ENCODE measurements at places on chromosomes 13 and 19.
A peak's percentile ranks its signal among the peaks of the same experiment; 100 is the strongest.

GRCh38 chr19:34490141-34490766, 8.7 kb downstream of the WTIP start:
- DNase-seq: no peak

GRCh38 chr19:10520652-10521318, 3.5 kb upstream of the S1PR5 start:
- DNase-seq: peak; percentile 95

DNA sequence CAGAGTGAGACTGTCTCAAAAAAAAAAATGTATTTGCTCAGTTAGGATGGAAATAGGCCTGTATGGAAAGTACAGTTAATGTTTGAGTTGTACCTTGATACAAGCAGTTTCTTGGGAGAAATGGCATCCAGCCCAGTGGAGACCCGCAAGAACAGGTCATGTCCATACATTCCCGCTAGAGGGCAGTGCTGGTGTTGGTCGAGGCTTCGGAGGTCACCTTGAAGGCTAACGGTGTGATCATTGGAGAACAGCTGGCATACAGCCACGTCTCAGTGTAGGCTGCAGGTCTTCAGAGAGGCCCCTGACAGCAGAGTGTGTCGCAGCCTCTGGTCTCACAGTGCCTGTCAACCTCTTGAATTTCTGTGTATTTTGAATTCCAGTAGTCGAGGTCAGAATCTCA, 7.5 kb downstream of the ZNF610 start:
- DNase-seq: peak; percentile 20

GRCh38 chr13:29522044-29522685, 73.3 kb downstream of the SLC7A1 start:
- no peak for DNase-seq

DNA sequence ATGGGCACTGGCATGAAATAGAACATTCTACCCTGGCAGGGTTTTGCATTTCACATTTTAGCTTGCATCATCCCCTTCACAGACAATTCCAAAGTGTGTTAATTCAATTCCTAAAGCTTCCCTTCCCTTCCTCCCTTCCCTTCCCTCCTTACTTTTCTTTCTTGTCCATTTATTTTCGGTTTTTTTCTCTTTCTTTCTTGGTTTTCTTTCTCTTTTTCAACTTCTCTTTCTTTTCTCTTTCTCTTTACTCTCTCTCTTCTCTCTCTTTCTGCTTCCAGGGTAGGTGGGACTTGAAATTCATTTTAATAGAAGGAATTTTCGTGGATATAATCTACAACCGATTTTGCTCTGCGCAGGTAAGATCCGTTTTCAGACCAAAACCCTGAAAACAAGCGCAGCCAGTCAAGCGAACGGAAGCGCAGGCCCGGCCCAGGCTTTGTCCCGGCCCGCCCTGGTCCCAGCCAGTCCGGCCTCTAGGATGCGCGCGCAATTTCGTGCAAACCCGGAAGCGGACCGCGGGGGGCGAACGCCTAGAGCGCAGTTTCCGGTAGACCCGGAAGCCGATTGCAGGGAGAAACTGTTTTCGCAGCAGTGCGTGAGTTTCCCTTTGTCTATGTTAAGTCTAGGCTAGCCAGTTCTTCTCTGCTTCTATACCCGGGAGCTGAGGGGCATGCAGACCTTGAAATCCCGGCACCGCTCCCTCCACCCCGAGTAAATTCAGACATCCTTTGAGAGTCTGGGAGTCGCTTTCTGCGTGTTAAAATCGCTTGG, at the start of gene ZNF528:
Gene ZNF528 (plus strand): TSS at position 540 of the 771 bp plus-strand sequence. CDS start 4,165 bp downstream, outside the sequence.
- DNase-seq: peak; percentile 94

- no peak for DNase-seq
Observed at GRCh38 chr13:72523593-72523992, 203.8 kb downstream of the MZT1 start.

DNA sequence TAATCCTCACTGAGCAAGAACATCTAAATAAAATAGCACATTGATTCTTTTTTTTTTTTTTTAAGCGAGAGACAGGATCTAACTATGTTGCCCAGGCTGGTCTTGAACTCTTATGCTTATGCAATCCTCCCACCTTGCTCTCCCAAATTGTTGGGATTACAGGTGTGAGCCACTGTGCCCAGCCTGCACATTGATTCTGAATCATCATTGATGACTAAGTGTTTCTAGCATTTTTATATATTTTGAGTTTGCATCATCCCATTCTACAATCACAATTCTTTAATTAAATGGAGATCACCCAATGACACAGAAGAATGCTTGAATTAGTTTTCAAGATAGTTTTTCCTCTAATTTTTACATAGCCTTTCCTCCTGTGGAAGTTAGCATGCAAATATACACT, 354.1 kb downstream of the KLF5 start:
- DNase-seq: peak; percentile 87

DNA sequence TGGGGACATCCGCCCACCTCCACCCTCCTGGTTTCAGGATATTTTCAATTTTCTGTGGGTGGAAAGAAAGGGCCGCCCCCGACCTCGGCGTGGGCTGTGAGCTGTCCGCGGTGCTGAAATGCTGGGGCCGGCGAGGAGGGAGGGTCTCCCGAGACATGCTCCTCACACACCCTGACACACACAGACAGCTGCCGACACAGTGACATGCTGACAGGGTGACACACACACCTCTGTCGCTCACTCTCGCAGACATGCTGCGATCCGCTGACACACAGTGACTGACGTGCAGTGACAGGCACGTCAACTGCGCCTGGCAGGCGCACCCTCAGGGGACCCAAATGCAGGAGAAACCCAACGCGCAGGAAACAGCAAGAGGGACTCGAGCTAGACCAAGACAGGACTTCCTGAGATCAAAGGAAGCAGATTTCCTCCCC, 25.1 kb upstream of the MEIS3 start:
- no peak for DNase-seq

GRCh38 chr13:35159041-35159440, 217.0 kb downstream of the NBEA start:
- DNase-seq: no peak

DNA sequence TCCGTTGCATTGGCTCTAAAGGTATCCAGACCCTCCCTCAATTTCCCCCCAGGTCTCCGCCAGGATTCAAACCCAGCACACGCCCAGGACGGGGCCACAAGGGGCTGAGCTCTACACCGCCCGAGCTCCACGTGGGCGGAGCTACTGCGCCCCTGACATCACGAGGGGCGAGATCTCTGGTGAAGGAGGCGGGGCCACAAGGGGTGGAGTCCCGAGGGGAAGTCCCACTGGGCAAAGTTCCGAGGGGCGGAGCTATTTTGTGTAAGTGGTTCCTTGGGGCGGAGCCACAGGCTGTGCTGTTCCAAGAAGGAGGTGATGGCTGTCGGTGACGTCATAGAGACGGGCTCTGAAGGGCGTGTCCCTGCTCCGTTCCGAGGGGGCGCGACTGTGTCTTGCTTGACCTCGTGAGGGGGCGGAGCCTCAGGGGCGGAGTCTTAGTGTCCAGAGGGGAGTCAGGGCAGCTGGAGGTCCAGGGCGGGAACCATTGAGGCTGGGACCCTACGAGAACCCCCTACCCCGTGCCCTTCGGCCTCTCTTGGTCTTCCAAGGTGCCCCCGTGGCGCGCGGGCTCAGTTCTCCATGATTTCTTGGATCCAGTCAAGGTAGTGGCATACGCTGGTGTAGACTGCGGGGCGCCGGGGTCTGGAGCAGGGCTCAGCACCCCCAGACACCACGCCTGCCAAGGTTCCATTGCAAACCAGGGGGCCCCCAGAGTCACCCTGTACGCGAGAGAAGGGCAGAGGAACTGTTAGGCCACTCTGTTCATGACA, 1.3 kb upstream of the KLK8 start:
- peak; percentile 16 for DNase-seq

- peak; percentile 34 for DNase-seq
Observed at GRCh38 chr13:107119989-107120881, 552.3 kb upstream of the ARGLU1 start.

DNA sequence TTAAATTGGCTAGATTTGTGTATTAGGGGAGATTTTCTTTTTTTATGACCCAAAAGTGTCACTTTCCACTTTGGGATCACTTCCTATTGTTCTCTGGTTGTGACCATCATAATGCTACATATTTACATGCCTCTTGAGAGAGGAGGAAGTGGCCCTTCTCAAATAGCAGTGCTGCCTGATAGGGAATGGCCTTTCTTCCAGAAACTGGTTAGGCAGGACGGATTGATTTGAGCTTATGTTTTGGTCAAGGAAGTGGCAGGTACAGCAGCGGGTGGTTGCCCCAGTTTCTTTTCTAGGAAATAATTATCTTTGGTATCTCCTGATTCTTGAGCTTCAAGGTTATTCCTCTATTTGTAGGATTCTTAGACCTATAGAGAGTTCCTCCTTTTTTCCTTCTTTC, 21.9 kb upstream of the WTIP start:
- DNase-seq: peak; percentile 31

DNA sequence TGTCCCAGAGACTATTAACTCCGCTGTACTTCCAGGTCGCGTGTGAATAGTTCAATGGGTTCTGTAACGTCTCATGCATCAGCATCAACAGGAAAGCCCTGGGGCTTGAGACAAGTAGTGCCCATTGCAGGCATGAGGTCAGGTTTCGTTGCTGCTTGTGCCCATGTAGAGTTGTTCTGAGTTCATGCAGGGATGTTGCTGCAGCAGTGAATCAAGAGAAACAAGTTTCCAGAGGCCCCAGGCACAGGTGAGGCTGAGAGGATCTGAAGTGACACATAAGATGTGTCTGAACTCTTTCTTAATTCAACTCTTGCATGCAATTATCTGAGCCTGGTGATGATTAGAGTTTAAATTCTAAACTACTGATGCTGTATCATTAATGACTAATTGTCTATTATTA, 8.6 kb upstream of the ZNF283 start:
- peak; percentile 94 for DNase-seq

GRCh38 chr19:8206147-8207087, 2.8 kb upstream of the CERS4 start:
- DNase-seq: no peak

DNA sequence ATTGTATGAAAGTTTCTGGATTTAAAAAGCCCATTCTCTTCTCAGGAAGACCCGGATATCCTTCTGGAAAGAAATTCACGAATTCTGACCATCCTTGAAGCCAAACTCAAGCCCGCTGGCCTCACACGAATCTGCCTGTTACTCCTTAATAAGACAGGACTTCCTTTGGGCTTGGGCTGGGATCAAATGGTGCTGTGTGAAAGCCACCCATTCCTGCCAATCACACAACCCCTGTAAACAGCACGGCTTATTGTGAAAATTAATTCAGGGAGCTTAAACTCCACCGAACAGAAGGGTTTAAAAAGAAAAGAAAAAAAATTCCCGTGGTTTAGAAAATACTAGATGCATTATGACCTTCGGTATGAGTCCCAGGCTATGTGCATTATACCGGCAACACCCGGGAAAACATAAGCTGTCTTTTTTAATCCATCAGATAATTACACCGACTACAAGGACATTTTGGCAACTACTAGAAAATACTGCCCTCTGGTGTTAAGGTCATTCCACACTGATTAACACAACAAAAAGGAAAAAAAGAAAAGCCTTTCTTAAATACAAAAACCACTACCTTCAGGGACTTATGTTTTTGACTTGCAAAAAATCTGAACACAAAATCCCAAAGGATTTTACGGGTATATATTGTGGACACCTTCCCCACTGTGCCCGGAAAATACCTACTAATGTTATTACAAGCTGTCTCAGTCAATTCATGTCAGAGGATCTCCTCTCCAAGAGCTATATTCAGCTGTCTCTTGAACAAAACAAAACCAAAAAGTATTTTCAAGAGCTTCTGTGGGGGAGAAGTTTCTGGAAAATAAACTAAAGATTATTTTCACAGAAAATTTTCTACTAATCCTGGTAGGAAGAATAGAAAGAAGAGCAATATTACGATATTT, 76.0 kb upstream of the LSM14A start:
- peak; percentile 61 for DNase-seq

DNA sequence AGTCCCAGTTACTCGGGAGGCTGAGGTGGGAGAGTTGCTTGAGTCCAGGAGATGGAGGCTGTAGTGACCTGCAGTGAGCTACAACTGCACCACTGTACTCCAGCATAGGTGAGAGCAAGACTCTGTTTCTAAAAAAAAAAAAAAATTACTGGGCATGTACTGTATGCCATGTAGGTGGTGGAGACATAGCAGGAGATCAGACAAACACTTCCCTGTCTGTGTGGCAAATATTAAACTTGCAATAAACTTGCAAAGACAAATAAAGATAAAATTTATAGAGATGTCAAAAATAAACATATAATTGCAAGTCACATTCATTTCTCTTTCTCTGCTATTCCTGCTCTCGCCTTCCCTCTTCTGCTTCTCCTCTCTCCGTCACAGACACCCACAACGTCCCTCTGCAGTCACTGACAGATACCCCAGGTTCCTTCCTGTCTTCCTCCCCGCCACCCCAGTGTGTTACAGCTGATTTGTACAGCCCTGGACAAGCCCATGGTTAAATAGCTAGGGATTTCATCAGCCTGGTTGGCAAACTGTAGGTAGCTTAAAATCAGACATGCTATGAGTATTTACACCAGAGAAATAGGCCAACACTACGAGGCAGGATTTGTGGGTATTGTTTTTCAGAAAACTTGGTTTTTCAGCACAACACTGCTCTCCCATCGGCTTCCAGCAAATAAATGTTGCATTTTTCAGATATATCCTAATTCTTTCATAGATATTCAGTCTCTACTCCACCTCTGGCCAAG, 1.3 kb upstream of the CD177 start:
- no peak for DNase-seq

- DNase-seq: no peak
Observed at GRCh38 chr13:50236898-50237318, 221.7 kb downstream of the KCNRG start.

- no peak for DNase-seq
Observed at GRCh38 chr13:62633448-62633847, 1217.8 kb upstream of the PCDH20 start.

GRCh38 chr13:78603240-78603957, at the start of gene POU4F1:
TSS of gene POU4F1 (minus strand) at chr13:78603552. CDS start at chr13:78603326, 226 bp downstream.
- peak; percentile 78 for DNase-seq

DNA sequence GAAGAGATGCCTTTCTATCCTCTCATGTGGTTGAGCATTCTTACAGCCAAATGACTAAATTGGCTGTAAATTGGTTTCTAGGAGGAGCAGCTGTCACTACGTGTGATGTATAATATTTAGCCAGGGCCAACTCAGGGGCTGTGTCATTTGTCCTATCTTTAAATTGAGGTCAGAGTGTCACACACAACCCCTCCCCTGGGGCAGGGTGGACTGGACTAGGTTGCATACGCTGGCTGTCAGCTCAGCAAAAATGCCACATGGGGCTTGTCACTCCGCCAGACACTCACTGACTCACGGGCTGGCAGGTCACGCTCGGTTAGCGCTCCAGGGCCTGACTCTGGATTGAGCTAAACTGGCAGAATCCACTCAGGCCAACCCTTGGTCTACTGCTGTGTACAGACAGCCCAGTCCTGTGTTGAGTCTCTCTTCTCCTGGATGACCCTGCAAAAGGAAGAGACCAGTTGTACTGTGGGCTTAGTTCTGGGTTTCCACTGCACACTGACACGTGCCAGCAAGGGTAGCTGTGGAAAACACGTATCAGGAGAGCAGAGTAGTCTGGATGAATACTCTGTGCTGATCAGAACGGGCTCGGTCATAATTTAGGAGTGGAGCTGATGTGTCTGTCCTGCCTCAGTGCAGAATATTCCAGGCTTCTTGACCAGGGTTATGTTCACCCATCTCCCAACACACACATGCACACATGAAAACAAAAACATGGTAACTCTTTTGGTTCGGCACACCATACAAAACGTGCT, 29.1 kb downstream of the SHISA2 start:
- DNase-seq: peak; percentile 78
